Activated CD8-positive, alpha-beta memory T cell treated with anti-CD3 and anti-CD28 coated beads for 1 hour (primary cell): ENCODE measurements at places on chromosomes 4 and X.

DNA sequence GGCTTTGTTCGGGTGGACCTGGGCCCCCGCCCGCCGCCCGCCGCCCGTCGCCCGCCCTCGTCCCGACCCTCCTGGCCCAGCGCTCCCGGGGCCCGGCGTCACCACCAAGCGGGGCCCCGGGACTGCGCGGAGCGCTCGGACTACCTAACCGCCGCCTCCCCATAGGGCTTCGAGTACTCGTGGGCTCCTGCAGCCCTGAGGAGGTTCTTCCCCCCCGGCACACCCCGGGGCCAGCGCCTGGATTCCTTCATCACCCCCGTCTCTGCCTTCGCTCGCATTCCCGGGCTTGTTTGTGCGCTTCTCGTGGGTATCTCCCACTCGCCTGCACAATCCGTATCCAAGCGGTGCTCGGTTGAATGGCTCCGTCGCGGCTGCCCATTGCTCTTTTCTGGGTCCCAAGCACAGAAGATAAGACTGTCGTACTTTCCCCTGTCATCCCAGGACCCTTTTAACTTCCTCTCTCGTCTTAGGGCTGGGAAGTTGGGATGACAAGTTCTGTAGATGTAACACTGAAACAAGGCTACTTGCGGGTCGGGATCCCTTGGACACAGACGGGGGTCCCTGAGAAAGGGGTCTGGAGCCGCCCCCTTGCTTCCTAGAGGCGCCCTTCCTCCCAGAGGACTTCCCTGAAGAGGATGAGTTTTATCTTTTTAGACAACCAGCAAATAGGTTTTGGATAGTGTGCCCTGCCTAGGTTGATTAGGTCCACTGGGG, 565 bp downstream of the MOB1B start:
- no peak for DNase-seq

DNA sequence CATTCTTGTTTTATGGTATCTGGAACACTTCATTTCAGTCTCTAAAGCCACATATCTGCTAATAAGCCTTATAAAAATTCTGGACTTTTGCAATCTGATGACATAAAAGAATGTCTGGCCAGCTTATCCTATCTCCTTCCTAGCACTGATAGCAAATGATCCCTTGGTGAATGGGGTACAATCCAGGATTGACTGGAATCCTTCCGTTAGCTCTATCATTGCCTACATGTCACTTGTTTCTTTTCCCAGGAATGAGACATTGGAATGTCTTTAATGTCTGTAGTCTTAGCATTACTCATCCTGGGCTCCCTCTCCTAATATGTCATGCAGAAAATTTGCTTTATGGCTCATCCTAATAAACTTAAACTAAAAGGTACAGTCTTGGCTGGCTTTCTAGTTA, 14.8 kb upstream of the PABPC4L start:
- no peak for DNase-seq

GRCh38 chrX:29858714-29859113, 356.6 kb upstream of the MAGEB2 start:
- no peak for DNase-seq

- DNase-seq, result no peak
Observed at GRCh38 chr4:22661443-22661842, 31.3 kb upstream of the GBA3 start.
